ENCODE measurements at places on chromosomes 6 and 20.

GRCh38 chr6:47737406-47737805, 39.0 kb downstream of the ADGRF4 start:
- no peak for DNase-seq

DNA sequence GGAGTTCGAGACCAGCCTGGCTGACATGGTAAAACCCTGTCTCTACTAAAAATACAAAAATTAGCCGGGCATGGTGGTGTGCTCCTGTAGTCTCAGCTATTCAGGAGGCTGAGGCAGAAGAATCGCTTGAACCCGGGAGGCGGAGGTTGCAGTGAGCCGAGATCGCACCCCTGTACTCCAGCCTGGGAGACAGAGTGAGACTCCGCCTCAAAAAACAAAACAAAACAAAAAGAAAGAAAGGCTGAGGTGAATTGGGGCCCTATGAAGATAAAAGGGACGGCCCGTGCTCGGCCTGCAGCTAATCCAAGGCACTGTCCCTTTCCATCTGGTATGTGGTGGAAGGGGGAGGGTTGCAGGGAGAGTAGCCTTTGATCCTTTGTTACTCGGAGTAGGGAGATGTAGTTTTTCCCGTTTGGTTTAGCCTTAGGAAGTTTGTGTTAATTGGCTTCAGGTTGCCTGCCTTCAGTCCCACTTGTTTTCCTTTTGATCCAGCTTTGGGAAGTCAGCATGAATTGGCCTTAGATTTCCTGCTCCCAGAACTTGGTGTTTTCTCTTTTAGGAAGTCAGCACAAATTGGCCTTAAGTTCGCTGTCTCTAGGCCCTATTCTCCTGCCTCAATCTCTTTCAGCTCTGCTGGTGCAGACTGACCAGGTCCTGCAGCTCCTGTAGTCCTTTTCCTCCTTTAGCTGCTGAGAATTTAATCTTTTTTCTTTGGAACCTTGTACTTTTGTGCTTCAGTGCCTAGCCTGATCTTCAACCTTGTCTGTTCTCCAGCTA, 36.1 kb upstream of the PAQR8 start:
- DNase-seq = no peak

- DNase-seq = no peak
Measured at GRCh38 chr6:143233554-143234285, 173.0 kb downstream of the AIG1 start.

GRCh38 chr6:130895516-130895915, 68.3 kb downstream of the SMLR1 start:
- no peak for DNase-seq

Data from activated CD4-positive, alpha-beta T cell treated with anti-CD3 and anti-CD28 coated beads, Interleukin-2, amount 50 U/mL, for 1 hour (primary cell).